ENCODE measurements at places on chromosomes 6 and 20.

DNA sequence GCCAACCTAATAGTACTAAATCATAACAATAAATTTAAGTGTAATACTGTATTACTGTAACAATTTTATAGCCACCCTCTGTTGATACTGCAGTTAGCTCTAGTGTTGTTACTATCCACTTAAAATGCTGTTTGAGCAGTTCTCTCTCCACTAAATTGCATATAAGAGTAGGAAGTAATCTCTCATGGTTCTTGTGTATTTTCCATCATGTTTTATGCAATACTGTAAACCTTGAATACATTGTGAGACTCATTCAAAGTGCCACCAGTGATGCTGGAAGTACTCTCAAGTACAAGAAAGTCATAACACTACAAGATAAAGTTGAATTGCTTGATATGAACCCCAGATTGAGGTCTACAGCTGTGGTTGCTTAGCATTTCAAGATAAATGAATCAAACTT lies 65.5 kb downstream of the WASF1 start:
- DNase-seq = no peak

- no peak for DNase-seq
These were observed 136.5 kb downstream of the BTBD9 start for GRCh38 chr6:38503032-38503773.

DNA sequence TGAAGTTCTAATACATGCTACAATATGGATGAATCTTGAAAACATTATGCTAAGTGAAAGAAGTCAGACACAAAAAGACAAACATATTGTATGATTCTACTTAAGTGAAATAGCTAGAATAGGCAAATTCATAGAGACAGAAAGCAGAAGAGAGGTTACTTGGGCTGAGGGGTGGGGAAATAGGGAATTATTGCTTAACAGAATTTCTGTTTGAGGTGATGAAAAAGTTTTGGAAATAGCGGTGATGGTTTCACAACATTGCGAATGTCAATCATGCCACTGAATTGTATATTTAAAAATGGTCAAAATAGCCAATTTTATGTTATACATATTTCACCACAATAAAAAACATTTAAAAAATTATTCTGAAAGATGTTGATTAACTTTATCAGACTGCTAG lies 6.1 kb downstream of the SLC26A8 start:
- DNase-seq = no peak

DNA sequence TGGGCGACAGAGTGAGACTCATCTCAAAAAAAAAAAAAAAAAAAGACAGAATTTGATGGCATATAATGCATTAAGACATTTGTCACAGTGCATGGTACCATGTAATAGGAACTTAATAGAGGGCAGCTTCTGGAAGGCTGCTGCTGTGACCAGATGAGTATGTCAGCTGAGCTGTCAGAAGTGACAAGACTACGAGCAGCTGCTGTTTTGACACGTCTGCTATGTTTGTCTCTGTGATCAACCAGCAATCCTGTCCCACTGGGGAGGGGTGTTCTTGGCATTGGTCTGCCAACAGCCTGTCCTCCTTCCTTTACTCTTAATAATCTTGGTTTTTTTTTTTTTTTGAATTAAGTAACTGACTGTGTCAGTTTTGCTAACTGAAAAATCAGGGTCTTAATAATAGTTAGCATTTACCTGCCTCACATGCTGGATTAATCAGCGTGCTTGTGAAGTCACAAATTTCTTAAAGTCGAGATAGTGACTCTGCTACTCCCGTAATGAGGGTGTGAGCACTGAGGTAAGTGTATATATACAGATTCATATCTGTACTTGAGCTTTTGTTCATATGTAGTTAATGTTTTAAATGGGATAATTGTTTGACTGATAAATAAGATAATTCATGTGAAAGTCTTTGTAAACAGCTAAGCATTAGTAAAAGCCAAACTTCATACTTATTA lies 152.4 kb downstream of the BMP2 start:
- no peak for DNase-seq

DNA sequence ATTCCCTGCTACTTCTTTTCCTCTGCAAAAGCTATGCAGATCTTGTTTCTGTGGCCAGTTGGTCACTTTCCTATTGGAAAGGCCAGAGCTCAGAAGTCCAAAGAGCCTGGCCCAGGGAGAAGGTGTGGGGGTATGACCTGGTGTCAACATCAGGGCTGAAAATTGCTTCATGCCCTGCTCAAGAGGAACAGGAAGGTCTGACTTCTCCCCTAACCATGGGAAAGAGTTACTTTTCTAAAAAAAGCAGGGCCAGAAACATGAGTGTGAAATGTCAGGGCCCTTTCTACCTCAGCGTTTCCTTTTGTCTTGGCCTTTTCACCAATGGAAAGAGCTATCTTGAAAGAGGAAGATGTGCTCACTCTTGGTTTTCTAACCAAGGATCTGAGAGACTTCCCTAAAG lies 117.4 kb downstream of the MAFB start:
- DNase-seq = no peak

DNA sequence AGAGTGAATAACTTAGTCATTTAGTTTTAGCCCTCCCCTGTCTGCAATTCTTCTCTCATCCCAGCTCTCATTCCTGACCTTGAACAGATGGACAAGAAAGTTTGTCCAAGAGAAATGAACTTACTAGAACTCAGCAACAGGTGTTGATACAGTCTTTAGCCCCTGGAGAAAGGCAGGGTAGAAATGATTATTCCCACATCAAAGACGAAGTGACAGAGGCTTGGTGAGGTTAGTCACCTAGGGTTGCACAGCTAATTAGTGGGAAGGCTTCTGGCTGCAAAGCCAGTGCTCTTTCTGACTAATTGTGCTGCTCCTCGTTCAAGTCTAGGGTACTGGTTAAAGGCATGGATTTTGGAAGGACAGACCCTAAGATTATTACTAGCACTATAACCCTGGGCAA lies 4.5 kb downstream of the ZDHHC14 start:
- no peak for DNase-seq

DNA sequence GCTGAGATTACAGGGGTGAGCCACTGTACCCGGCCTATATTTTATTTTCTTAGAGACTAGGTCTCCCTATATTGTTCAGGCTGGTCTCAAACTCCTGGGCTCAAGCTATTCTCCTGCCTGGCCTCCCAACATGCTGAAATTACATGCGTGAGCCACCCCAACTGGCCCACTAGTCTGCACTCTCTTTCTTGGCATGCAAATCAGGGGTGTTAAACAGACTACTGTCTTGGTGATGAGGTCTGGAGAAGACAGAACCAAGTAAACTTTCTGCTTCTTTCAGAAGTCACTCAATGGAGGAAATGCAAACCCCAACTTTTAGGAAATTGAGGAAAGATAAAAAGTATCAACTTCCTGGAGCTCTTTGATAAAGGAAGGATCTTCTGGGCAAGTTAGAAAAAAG lies 8.0 kb upstream of the TUBB2B start:
- DNase-seq = no peak

GRCh38 chr6:82362878-82363427 lies 664 bp upstream of the TPBG start:
- no peak for DNase-seq

DNA sequence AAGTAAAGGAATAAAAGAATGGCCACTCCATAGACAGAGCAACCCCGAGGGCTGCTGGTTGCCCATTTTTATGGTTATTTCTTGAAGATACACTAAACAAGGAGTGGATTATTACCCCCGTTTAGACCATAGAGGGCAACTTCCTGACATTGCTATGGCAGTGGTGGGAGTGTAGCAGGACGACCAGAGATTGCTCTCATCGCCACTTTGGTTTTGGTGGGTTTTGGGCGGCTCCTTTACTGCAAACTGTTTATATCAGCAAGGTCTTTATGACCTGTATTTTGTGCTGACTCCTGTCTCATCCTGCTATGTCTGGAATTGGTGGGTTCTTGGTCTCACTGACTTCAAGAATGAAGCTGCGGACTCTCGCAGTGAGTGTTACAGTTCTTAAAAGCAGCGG lies 78.7 kb downstream of the C6orf52 start:
- DNase-seq = no peak
